ENCODE measurements at places on chromosomes 11 and 22.

DNA sequence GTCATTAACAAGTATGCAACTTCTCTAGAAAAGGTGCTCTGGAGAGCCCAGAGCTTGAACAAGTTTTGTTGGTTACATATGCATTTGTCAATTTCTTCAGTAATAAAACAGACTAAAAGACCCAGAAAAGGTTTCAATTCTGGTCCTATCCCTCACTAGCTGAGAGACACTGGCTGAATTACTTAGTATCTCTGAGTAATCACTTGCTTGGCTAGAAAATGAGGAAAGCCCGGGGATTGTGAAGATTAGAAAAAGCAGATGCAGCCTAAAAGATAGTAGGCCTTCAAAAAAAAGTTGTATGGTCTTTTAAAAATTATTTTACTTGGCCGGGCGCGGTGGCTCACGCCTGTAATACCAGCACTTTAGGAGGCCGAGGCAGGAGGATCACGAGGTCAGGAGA is 41.2 kb downstream of the MAPK1 start:
- no peaks in the 10 kb centered on the region for H3K27me3 ChIP-seq
- H3K36me3 ChIP-seq, result no peaks in the 10 kb centered on the region
- peaks cover 62% of the 10 kb centered on the region for H3K4me1 ChIP-seq
- H3K27ac ChIP-seq, result no peak overlapping the region

GRCh38 chr11:81237139-81237538 is 1496.5 kb downstream of the FAM181B start:
- no peak overlapping the region for H3K4me3 ChIP-seq
- H3K4me1 ChIP-seq, result no peaks in the 10 kb centered on the region
- peaks cover 2% of the 10 kb centered on the region for H3K27me3 ChIP-seq
- no peak overlapping the region for H3K27ac ChIP-seq
- no peak for DNase-seq

- H3K4me1 ChIP-seq, result peaks cover 16% of the 10 kb centered on the region
- peak overlapping the region; percentile 52 for H3K27ac ChIP-seq
- no peaks in the 10 kb centered on the region for H3K27me3 ChIP-seq
- H3K36me3 ChIP-seq, result no peaks in the 10 kb centered on the region
- H3K4me3 ChIP-seq, result peak overlapping the region; percentile 86
- DNase-seq, result no peak
These were observed 270.5 kb upstream of the SORL1-AS1 start for GRCh38 chr11:121723246-121723741.

- no peak overlapping the region for H3K4me3 ChIP-seq
- no peaks in the 10 kb centered on the region for H3K27me3 ChIP-seq
- H3K27ac ChIP-seq, result no peak overlapping the region
- DNase-seq, result no peak
- peaks cover 24% of the 10 kb centered on the region for H3K36me3 ChIP-seq
These were observed 11.0 kb upstream of the SCARF2 start for GRCh38 chr22:20448630-20449029.

- peaks cover 8% of the 10 kb centered on the region for H3K4me1 ChIP-seq
- H3K4me3 ChIP-seq, result no peak overlapping the region
- H3K27me3 ChIP-seq, result peaks cover 44% of the 10 kb centered on the region
- H3K36me3 ChIP-seq, result no peaks in the 10 kb centered on the region
- DNase-seq, result no peak
These were observed 8.0 kb downstream of the SPTBN2 start for GRCh38 chr11:66720899-66721470.

DNA sequence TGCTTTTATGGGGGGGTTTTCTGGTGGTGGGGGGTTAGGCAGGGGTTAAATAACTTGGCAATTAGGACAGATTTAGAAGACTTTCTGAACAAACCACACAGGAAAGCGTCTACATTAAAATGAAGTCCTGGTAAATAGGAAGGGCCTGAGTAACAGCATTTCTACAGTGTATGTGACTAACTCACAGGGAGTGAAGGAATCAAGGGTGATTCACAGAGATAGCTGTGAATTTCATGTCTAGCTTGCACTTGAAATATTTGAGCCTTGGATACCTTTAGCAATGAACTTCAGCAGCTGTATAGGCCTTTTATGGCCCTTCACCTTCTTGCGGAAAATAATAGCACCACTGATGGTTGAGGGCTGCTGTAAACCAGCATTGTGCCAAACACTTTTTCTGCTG is 26.1 kb upstream of the LDHA start:
- peaks cover 26% of the 10 kb centered on the region for H3K36me3 ChIP-seq
- H3K4me3 ChIP-seq, result no peak overlapping the region
- peak overlapping the region; percentile 72 for H3K27ac ChIP-seq
- H3K27me3 ChIP-seq, result no peaks in the 10 kb centered on the region
- DNase-seq, result peak; percentile 37
- peaks cover 50% of the 10 kb centered on the region for H3K4me1 ChIP-seq

- DNase-seq, result no peak
- peaks cover 85% of the 10 kb centered on the region for H3K4me1 ChIP-seq
- H3K27ac ChIP-seq, result peak overlapping the region; percentile 93
- peaks cover 1% of the 10 kb centered on the region for H3K27me3 ChIP-seq
- 0 out of 2 replicates have a peak, but pooled peaks cover 5% of the 10 kb centered on the region for H3K36me3 ChIP-seq
These were observed 45.0 kb downstream of the CWC15 start for GRCh38 chr11:94928117-94928990.

DNA sequence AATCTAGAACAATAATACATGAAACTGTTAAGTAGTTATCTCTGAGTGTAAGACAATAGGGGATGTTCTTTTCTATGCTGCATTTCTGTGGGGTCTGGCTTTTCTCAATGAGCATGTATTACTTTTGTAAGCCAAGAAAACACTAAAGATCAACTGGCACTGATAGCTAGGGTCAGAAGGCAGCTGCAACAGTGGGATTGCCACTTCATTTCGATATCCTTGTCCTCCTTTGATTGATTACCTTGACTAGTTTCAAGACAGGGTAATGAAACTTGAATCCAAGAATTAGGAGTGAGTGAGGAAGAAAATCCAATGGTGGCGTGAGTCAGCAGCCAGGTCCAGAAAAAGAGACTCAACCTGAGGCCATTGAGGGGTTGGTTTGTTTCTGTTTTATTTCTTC is 46.5 kb downstream of the FEZ1 start:
- peaks cover 12% of the 10 kb centered on the region for H3K27me3 ChIP-seq
- no peak overlapping the region for H3K4me3 ChIP-seq
- H3K4me1 ChIP-seq, result peaks cover 9% of the 10 kb centered on the region
- H3K27ac ChIP-seq, result no peak overlapping the region
- no peak for DNase-seq
- no peaks in the 10 kb centered on the region for H3K36me3 ChIP-seq

GRCh38 chr22:19213001-19213400 is 34.5 kb upstream of the SLC25A1 start:
- H3K36me3 ChIP-seq, result peaks cover 10% of the 10 kb centered on the region
- H3K27me3 ChIP-seq, result no peaks in the 10 kb centered on the region
- no peak overlapping the region for H3K27ac ChIP-seq
- H3K4me1 ChIP-seq, result no peaks in the 10 kb centered on the region
- no peak for DNase-seq

DNA sequence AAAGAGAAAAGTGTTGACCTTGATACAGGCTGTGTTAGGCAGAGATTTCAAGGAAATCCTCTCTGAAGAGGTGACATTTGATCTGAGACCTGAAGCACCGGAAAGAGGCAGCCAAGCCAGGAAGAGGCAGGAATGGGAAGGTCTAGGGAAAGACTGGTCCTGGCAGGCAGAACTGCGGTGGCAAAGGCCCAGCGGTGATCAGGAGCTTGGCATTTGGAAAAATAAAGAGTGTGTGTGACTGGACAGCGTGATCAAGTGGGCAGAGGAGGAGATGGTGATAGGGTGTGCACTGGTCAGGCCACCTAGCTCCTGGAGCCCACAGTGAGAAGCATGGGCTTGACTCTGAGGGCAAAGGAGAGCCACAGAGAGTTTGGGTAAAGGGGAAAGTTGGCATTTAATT is 27.2 kb upstream of the GAB4 start:
- H3K4me1 ChIP-seq, result peaks cover 6% of the 10 kb centered on the region
- no peak overlapping the region for H3K27ac ChIP-seq
- H3K27me3 ChIP-seq, result peaks cover 6% of the 10 kb centered on the region
- DNase-seq, result no peak
- no peak overlapping the region for H3K4me3 ChIP-seq
- H3K36me3 ChIP-seq, result peaks cover 4% of the 10 kb centered on the region

All from HFFc6 (cell line).